Bone marrow (tissue), 2 donors: ENCODE measurements at places on chromosomes 16 and 17.

- DNase-seq, result no peak
Observed at GRCh38 chr16:49675413-49675812, 180.5 kb downstream of the ZNF423 start.

GRCh38 chr17:61381537-61381936 is 18.1 kb upstream of the TBX2 start:
- DNase-seq, result no peak

DNA sequence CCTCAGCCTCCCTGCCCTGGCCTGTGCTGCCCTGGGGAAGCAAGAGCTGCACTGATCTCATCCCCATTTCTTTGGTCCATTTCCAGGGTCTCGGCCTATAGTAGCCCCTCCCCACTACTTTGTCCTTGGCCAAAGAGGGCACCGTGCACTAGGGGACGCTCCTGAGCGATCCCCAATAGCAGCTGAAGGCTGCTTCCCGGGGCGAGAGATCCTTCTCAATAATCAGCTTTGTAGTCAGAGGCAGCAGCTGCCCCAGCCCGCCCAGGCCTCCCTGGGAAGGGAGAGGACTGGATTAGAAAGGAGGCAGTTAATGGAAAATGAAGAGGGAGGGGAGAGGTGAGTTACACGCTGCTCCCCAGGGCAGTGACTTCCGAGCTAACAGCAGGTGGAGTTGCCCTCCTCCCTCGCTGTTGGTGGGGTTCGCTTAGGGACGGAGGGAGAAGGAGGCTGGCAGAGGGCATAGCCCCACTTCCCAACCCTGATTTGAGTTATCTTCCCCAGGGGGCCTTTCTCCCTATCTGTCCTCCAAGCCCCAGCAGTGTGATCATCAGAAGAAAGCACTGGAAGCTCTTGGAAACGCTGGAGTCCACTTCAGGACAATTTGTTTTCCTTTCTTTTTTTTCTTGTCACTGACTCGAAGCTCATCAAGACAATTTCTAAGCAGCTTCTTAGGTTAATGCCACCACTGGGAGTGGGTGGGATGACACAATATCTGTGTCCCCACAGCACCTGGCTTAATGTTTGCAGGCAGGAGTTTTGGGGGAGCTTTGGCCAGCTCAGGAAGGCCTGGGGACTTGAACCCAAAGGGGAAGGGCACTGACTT is 2.6 kb downstream of the MXRA7 start:
- no peak for DNase-seq

DNA sequence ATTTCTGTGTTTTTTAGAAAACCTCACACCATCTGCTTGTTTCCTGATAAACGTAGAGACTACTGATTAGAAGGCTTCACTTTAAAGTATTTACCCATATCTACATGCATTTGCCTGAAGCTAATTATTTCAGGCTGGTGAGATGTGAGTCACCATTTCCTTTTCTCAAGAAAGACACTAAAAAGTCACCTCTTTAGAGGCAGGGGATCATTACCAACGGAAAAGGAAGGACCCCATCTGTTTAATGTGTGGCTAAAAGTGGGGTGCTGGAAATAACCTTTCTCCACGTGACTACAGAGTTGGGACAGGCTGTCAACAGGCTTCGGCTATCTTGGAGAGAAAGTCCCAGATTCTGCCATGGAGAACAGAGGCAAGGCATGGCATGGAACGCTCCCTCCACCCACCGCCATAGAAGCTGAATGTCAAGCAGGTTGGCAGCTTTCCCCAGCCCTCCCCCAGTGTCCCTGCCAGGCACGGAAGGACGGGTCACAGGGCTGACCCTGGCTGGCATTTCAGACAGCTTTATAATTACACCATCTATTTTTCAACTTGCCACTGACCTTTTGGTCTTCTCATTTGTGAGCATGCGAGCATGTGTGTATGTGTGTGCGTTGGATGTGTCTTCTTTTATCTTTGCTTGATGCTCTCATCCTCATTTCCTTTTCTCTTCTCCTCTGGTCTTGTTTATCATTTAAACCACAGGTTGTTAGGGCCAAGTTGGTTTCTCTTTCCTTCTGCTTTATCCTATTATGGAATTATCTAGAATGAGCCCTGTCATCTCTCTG is 157.0 kb downstream of the CPPED1 start:
- no peak for DNase-seq

- DNase-seq, result no peak
Observed at GRCh38 chr17:77346765-77347164, 206.0 kb downstream of the SEC14L1 start.

DNA sequence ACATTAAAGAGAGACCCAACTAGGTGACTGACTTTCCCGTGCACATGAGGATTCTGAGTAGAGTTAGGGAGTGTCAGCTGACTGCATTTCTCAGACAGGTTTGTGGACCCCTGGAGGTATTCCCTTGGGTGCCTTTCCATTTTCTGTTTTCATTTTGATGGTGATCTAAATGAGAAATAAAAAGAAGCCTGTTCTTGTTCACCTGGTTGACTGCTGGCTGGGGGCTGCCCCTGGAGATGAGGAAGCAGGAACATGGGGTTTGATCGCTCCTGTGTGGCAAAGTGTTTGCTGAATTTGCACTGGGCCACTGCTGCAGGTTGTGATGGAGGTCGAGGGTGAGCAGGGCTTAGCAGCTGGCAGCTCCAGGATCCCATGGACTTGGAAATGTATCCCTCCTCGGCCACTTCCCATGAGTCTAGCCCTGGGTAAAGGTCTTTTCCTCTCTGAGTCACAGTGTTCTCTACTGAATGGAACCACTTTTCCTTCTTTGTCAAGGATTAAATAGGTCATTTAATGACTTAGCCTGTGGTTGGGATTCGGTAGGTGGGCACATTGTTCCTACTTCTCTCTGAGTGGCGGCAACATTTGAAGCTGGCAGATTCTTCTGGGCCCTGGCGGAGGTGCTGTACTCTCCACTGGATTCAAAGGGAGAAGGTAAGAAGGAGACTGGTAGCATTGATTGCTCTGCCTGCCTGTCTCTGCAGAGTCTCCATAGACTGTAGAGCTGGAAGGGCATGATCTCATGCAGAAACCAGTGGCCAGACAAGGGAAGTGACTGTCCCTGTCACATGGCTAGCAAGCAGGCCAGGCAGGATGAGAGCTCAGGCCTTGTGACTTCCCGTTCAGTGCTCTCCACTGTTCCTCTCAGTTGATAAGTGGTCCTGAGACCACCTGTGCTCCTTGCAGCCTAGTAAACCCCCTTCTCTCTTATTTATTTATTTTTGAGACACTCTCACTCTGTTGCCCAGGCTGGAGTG is 17.9 kb downstream of the SNX29 start:
- peak; percentile 59 for DNase-seq

- no peak for DNase-seq
Observed at GRCh38 chr17:28748852-28749515, 5.2 kb downstream of the TRAF4 start.

DNA sequence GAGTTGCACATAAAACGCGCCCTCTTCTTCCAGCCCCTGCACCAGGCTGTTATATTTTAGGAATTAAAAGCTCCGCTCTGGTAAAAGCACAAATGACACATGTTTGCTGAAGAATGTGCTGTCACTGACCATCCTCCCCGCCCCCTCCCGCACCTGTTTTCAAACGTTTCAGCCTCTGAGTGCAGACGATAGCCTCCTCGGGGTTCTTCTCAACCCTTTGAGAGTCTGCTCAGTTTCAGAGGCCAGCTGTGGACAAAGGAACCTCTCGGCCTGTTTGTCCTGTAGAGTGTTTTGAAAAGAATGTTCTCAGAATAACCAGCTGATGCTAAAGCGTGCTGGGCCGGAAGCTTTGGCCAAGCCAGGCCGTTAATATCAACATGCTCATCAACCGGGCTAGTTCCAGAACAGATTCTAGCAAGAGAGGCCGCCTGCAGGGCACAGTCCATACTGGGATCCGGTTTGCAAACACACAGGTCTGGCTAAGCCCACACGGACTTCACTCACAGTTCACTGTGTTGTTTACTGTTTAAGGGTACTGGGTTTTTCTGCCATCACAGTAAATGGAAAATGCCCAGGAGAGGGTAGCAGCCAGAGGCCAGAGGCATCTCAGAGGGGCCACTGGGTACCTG is 6.4 kb upstream of the CACNG4 start:
- DNase-seq, result no peak

DNA sequence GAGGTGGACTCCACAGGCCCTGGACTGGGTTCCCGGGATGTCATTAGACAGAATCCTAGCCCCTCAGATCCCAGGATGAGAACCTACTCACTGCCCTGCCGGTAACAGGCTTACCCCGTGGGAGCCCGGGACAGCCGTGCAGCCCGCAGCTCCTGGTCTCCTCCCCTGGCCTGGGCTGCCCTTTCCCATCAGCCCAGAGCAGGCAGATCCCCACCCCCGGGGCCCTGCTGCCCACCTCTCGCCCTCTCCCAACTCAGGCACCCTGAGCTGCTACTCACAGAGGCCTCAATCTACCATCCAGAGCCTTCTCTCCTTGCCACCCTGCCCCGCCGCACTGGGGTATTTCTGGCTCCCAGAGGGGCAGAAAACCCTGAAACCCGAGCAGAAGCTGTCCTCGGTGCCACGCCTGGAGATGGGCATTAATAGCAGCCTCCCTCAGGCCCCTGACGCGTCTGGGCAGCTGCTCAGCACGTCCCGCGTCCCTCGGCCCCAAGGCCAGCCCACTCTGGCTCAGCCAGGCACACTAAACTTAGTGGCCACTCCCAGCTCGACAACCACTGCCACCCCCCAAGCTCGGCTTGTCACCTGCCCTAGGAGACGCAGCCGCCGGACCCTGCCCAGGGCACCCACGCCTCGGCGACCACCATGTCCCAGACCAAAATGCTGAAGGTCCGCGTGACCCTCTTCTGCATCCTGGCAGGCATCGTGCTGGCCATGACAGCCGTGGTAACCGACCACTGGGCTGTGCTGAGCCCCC is at the start of gene CACNG1:
Gene CACNG1 (plus strand): TSS at position 539 of the 757 bp plus-strand sequence. CDS start 107 bp downstream, at position 646.
- no peak for DNase-seq

GRCh38 chr16:797120-797420 is 3.5 kb downstream of the GNG13 start:
- no peak for DNase-seq

- DNase-seq, result no peak
Observed at GRCh38 chr16:88736496-88736895, 30.2 kb downstream of the CTU2 start.

GRCh38 chr17:7572338-7572587 is 7.2 kb upstream of the CD68 start:
- DNase-seq, result no peak

DNA sequence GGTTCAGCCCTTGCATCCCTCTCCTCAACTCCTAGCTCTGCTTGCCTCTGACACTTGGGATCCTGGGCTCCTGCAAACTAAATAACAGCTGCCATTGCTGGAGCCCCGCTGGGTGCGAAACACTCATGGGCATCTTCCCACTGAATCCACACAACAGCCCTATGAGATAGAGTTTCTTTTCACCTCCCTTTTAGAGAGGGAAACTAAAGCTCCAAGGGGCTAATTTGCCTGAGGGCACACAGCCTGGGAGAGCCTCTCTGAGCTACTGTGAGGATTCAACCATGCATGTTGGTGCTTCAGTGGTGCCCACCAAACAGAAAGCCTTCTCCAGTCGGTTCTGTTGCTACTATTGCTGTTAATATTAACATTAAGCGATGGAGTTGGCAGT is 4.0 kb downstream of the ACBD4 start:
- no peak for DNase-seq

DNA sequence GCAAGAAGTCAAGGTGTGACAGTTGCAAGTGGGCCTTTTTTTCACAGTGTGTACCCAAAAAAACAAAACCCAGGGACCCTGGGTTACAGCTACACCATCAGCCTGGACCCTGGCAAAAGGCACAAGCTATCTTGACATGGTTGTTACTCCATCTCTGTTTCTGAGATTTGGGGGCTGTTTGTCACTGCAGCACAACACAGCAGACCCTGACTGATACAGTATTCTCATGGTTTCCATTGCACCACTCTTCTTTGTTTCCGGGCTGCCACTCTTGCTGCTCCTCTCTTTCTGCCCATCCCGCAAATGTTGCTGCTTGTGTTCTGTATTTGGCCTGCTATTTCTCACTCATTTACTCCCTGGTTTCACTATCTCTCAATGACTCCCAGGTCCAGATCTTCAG is 55.2 kb downstream of the C16orf78 start:
- no peak for DNase-seq

- no peak for DNase-seq
Observed at GRCh38 chr17:2905696-2906501, 109.7 kb downstream of the RAP1GAP2 start.

DNA sequence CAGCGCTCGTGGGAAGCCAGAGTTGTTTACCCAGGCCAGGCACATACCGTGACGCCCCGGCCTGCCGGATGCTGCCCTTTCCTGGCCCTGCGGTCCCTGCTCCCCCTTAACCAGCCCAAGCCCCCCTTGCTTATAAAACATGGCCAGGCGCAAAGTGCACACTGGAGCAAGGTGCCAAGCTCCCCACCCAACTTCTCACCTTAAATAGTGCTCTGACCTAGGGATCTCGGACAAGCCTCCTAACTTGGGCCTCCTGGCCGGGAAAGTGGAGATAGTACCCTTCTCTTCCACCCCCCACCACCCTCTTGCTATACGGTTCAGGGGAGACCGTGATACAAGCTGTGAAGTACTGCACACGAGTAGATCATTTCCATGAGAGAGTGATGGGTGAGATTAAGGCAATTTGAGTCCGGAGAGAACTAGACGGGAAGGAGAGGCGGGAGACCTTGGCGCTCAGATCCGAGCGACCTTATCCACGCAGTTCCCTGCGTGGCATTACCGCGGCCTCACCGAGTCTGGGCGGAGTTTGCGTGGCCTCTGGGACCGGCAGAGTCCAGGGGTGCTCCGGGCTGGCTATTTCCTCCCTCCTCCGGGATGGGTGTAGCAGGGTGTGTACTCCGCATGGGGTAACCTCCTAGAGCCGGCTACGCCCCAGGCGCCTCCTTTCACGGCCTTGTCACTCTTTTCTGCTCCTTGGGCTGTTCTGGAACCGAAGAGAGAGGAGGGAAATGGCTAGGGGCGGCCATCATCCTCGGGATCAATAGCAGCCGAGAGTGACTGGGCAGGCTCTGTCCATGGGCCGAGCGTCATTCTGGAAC is 4.4 kb upstream of the LHX1 start:
- no peak for DNase-seq

GRCh38 chr16:85419503-85420408 is 193.4 kb upstream of the GSE1 start:
- DNase-seq, result no peak

GRCh38 chr16:67531247-67531646 is 2.6 kb downstream of the RIPOR1 start:
- DNase-seq, result peak; percentile 60

- DNase-seq, result no peak
Observed at GRCh38 chr16:69166221-69166833, 20.6 kb upstream of the SNTB2 start.

DNA sequence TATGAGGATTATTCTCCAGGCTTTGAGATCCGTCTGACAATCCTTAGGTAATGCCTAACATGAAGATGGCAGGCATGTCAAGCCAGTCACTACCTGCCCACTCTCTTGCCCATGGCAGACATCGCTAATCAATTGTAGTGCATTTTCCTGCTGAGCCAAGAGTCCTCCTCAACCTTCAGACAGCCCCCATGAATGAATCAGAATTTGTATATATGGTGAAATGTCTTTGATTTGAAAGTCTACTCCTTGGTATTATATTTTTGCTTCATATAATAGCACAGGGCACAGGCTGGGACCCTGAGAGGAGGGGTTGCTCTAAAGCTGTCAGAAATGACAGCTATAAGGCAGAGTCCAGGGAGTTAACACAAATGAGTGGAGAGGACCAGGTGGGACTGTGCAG is 27.0 kb upstream of the COQ7 start:
- DNase-seq, result no peak

GRCh38 chr16:22077700-22078313 is 14.5 kb upstream of the VWA3A start:
- peak; percentile 58 for DNase-seq

- no peak for DNase-seq
Observed at GRCh38 chr16:85379041-85380001, 233.8 kb upstream of the GSE1 start.
